ENCODE measurements at places on chromosomes 12 and 14.
A peak's percentile ranks its signal among the peaks of the same experiment; 100 is the strongest.

DNA sequence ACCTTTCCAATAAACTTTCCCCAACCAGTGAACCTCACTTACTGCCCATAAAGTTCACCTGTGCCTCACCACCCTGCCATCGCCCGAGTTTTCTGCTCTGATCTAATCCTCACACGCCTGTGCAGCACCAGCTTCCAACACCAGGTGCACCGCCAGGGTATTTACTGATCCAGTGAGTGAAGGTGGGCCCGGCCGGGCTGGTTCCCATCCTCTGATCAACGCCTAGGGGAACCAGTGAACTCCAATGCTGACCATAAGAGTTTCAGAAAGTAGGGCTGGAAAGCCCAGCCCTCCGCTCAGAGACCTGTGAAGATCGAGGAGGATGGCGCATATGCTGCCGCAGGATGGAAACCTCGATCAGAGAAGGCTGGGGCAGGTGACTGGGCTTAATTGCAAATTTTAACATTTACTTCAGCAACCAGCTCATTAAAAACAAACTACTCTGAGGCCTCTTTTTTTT lies 685 bp upstream of the MYL6B start:
- peak; percentile 84 for DNase-seq

- DNase-seq: no peak
Observed at GRCh38 chr12:572532-572899, 90.7 kb downstream of the NINJ2 start.

DNA sequence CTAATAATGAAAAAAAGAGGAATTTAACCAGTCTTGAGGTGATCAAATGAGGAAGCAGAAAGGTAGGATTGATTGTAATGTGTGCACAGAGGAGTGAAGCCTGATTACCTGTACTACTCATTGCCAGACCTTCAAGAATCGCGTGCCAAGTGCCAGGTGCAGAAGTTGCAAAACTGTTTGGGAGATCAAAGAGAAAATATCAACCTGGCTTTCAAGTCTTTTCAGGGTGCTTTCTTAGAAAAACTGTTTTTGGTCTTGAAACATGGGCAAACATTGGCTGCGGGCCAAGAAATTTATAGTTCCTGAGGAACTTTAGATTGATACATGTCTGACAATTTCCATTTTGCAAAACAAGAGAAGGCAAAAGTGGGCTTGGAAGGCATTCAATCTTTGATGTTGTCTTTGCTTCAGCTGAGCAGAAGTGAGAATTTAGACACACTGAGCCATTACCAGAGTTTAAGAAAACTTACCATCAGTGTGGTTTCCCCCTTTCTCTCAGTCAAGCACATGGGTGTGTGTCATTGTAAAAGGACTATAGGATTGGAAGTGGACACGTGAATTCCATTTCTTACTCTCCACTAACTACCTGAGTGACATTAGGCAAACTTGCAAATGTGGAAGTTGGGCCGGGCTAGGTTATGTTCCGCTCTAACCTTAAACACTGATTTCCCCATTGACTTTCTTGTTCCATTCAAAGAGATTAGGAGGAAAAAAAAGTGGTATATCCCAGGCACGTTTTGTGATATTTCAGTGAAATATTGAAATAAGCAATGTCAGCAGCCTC lies 486.2 kb downstream of the DIO2 start:
- DNase-seq: no peak

DNA sequence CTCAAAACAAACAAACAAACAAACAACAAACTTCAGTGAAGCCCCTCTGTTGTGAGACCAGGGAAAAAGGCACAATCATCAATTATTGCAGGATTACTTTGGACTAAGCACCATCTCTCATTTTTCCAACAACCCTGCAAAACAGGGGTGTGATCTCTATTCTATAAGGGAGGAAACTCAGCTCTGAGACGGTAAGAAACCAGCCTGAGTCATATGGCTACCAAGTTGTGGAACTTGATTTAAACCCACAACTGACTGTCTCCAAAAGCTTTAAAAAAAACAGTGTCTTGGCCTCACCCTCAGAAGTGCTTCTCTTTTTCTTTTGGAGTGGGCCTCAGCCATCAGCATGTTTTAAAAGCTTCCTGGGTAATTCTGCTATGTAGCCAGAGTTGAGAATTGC lies 49.8 kb downstream of the RIN3 start:
- DNase-seq: no peak

DNA sequence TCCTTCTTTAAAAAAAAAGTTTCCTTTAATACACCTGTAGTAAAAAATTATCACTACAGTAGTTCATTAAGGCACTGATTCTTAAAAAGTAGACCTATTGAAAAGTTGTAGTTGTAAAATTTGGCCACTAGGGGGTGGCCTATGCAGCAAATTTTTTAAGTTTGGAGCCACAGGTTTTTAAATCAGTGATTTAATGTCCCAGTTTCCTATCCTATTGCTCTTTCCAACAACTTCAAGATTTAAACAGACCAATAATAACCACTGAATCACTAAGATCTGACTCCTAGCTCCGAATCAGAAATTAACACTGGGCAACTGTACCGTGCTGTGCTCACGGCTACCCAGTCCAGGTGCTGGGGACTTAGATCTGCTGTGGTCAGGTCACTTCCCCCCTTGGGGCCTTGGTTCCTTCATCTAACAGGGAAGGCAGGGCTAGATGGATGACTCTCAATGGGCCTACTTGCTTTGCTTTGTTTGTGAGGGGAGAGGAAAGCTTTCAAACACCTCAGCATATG lies 279.3 kb downstream of the MED13L start:
- no peak for DNase-seq

DNA sequence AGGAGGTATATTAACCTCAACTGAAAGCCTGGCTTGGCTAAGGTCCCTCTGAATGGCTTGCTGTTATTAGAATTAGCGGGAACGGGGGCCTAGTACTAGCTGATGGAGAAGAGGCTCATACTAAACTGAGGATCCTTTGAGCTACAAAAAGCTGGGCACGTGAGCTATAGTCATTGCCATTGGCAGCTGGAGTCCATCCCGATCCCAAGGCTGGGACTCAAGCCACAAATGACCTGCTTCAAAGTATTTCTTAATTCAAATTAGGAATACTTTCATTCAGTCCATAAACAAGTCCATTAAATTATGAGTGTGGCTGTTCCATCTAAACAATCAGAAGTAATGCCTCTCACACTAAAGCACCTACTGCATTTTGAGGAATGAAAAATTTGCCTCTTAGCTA lies 114.5 kb downstream of the DACT1 start:
- DNase-seq: no peak

- DNase-seq: no peak
Observed at GRCh38 chr12:120314220-120314619, 12.1 kb downstream of the SIRT4 start.

GRCh38 chr14:21109377-21110138 lies 8.7 kb downstream of the TMEM253 start:
- DNase-seq: no peak

DNA sequence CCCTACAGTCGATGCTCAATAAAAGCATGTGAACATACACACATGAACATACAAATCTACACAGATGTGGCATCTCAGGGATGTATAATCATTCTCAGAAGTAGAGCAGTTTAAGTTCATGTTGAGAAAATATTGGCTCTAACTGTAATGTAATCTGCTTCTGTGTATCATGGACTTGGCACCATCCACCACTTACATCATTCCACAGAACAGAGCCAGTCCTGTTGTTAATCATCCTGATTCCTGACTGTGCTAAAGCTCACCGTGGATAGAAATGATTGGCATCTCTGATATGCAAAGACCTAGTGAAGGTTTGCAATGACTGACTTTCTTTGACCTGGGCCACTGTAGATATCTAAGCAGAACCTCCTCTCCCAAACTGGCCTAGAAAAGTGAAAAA lies 1141.3 kb downstream of the BCL11B start:
- no peak for DNase-seq

DNA sequence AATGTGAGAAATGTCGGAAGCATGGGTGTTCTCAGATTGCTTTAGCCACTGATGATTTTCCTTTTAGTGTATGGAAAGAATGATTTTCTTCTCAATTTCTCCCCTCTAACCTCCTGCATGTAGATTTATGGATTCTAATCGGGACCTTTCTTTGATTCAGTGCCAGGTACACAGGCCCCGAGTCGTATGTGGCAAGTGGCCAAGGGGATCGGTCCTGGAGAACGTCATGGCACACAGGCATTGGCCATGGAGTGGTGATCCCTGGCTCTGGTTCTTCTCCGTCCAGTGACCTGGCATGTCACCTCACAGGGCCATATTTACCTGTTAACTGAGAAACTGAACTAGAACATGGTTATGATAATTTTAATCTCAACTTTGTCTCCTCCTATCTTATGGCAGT lies 58.1 kb downstream of the ETV6 start:
- DNase-seq: no peak

DNA sequence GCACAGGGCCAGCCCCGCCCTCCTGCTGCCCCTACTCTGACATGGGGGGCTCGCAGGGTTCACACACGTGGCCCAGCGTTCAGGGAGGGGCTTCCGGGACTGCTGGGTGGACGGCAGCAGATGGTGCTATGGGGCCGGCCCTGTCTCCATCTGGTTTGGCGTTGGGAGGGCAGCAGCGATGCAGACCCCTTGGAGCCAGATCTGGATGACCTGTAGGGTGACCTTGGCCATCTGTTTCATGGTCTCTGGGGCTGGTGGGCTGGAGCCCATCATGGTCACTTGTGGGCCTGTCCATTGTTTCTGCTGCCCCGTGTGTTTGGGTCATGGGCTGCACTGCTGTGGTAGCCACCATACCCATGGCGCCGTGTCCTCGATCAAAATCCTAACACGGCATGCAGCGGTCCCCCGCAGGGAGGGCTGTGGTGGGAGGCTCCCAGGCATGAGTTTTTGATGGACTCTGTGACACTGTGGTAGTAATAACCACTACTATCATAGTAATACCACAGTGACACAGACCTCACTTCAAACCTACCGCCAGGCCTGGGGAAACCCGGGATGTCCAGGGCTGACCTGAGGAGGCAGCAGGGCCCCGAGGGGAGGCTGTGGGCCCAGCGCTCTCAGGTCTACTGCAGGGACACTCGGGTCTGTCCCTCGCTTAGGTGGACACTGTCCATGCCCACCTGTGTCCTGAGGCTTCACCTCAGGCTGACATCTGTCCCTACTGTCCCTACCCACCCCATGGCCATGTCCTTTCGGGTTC lies 359.4 kb downstream of the TMEM121 start:
- DNase-seq: peak; percentile 73

- DNase-seq: no peak
Observed at GRCh38 chr12:27151479-27151878, 69.1 kb upstream of the C12orf71 start.

GRCh38 chr12:124217508-124218242 lies 77.2 kb upstream of the RFLNA start:
- DNase-seq: no peak

- DNase-seq: no peak
Observed at GRCh38 chr12:130951636-130952035, 2.1 kb upstream of the ADGRD1 start.

- DNase-seq: no peak
Observed at GRCh38 chr14:92600318-92601053, 86.9 kb downstream of the RIN3 start.

- no peak for DNase-seq
Observed at GRCh38 chr12:52669426-52669825, 10.8 kb downstream of the KRT1 start.

GRCh38 chr12:129028844-129029243 lies 175.6 kb downstream of the GLT1D1 start:
- no peak for DNase-seq

DNA sequence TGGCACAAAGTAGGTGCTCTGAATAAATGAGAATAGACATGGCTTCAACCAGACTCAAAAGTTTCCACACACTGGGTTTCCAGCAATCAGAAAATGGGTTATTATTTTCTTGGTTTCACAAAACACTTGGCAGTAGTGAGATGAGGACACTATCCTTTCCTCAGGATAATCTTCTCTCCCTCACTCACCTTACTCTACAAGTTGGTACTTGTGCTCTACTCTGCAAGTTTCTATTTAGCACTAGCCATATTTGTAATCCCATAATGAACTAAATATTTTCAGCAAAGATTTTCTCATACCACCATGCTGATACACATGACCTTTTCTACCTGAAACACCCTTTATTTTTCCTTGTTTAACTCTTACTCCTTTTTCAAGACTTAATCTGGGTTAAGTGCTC lies 137.7 kb downstream of the FOXA1 start:
- no peak for DNase-seq

GRCh38 chr14:105154476-105154871 lies 14.1 kb downstream of the JAG2 start:
- DNase-seq: peak; percentile 69

DNA sequence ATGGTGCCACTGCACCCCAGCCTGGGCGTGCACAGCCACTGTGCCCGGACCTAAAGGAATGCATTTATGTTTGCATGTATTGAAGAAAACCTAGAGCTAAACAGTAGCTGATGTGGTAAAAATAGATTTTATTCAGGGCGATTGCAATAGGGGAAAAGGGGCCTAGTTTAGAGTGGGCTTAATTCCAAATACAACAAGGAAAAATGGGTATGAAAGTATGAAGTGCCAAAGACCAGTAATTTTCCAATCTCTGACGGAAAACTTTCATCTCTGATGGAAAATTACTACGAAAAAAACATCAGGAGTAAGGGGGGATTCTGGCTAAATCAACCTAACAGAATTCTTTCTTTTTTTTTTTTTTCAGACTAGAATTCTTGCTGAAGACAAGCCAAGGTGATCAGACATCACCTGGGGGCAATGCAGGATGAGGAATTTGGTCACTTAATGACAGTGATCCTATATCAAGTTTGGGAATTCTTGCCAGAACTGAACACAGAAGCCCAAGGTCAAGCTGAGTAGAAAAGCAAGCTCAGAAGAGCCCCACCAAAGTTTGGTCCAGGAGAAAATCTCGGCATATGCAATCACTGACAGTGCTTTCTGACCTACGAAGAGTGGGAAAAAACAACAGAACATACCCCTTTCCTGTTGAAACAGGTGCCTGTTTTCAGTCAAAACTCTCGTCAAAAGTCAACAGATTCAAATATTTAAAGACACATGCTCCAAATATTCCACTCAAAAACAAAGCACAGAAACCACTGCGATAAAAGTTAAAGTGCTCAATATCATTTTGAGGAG lies 13.7 kb upstream of the APOBEC1 start:
- no peak for DNase-seq

GRCh38 chr12:97274386-97274785 lies 188.2 kb upstream of the RMST start:
- no peak for DNase-seq

DNA sequence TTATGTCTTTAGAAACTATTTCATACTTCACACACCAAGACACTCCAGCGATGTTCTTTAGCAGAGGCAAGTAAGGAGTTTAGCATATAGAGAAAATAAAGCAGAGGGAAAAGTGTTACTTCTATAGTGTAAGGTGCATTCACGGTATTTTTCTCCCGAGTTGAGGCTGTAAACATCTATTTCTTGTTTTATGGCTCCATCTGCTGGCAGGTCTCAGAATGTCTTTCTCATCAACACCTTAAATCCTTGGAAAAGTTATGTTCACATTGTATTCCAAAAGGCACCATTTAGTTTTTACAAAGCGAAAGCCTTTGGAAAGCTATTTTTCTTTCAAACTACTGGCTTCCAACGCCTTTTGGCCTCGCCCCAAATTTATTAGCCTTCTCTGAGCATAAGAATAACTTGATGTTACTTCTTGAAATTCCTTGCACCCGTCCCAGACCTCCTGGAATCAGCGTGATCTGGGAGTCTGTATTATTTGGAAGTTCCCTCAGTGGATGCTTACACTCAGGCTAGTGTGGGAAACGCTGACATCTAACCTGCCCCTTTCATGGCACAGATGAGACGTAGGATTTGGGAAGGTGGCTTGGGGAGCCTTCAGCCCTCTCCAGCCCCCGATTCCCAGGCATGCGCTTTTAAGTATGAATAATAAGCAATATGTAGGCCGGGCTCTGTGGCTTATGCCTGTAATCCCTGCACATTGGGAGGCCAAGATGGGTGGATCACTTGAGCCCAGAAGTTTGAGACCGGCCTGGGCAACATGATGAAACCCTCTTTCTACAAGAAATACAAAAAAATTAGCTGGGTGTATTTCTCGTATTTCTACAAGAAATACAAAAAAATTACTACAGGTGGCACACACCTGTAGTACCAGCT lies 1.9 kb upstream of the PIWIL1 start:
- no peak for DNase-seq
